SK-N-SH (cell line): ENCODE measurements at places on chromosomes 12 and 14. TPM values are rescaled to one million over a fixed set of nuclear protein-coding genes. Genes with fewer than 3 reads are reported as not detected.

The OR6C2 gene
- polyA plus RNA-seq: not detected in 2 replicates

The RTL1 gene
- polyA plus RNA-seq: 0.05 and 0.07 TPM in 2 replicates

DNA sequence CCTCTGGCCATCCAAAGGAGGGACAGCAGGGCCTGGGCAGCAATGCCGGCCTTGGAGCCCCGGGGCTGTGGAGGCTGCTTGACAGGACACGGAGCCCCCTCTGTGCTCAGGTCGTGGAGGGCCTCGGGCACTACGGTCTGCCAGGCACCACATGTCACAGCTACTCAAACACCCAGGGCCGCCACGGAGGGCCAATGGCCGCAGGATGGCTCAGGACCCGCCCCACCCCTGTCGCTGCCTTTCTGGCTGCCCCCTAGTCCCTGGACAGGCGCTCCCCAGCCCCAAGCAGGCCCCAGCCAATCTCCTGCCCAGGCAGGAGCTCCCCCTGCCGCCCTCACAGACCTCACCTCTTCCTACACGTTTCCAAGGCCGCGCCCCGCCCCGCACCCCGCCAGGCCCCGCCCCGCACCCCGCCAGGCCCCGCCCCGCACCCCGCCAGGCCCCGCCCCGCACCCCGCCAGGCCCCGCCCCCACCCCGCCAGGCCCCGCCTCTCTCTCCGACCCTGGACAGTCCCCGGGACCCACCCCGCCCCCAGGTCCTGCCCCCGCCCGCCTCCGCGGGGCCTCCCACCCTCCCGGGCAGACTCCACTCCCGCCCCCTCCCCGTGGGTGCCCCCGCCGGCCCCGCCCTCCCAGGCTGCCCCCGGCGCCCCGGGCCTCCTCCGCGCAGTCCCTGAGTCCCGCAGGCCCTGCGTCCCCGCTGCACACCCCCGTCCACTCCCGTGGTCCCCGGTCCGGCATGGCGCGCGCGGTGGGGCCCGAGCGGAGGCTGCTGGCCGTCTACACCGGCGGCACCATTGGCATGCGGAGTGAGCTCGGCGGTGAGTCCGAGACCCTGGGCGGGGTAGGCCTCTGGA lies at the start of gene ASPG:
TSS of gene ASPG (plus strand) at position 669 of the 857 bp plus-strand sequence. CDS start at position 740, 71 bp downstream.
- H3K27me3 ChIP-seq: no peaks in the 10 kb centered on the region; the same call in 1 of the 2 replicates
- no peaks in the 10 kb centered on the region for H3K36me3 ChIP-seq
- H3K4me1 ChIP-seq: peaks cover 21% of the 10 kb centered on the region; the same call in 1 of the 2 replicates
- no peak within 1 kb of the TSS for H3K4me3 ChIP-seq
- peak; percentile 50 for DNase-seq
- H3K27ac ChIP-seq: no peak within 1 kb of the TSS

DNA sequence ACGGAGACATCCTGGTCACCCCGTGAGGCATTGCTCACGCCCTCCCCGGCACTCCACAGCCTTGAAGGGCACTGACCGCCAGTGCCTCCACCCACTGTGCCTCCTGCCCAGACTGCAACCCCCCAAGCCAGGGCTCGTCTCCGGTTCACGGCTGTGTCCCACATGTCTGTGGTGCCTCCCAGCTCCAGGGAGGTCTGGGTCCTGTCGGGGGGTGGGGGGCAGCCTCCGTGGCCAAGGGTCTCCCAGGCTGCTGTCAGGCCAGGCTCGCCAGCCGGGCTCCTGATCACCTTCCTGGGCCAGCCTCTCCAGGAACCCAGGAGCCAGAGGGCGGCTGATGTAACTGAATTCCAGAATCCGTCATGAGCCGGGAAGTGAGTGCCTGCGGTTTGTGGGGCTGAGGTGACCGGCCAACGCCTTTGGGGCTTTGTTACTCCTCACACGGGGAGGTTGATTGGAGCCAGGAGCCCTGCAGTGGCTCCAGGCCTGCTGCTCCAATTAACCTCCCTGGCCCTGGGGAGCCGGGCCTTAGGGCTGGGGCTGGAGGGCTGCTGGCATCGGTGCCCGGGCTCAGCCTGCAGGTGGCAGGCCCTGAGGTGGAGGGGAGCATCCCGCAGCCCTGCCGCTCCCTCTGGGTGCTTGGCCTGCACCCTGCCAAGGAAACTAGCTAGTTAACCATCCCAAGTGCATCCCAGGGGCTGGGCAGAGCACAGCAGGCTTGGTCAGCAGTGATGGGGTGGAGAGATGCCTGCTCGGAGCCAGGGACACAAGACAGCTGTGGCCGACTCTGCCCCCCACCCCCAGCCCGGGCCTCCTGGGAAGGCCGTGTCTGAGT lies 36.4 kb upstream of the FBRSL1 start:
- H3K36me3 ChIP-seq: no peaks in the 10 kb centered on the region
- peaks cover 11% of the 10 kb centered on the region; the same call in 1 of the 2 replicates for H3K27me3 ChIP-seq
- H3K27ac ChIP-seq: no peak overlapping the region
